ENCODE measurements at places on chromosomes 11 and 22.

GRCh38 chr11:72410956-72411355 is 23.4 kb downstream of the CLPB start:
- DNase-seq, result no peak

DNA sequence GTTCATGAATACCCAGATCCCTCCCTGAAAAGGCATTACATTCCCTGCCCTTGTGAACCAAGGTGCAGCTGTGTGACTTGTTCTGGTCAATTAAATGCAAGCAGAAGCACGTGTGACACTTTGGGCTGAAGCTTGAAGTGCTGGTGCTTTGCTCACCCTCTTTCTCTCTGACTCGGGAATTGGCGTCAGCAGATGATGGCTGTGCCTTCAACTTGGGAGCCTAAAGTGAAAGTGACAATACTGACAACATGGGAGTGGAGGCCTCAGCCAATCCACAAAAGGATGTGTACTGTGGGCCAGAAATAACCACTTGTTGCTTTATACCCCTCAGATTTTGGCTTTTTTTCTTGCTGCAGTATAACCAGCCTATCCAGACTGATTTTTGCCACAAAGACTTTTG is 148.3 kb upstream of the THY1 start:
- DNase-seq, result no peak

DNA sequence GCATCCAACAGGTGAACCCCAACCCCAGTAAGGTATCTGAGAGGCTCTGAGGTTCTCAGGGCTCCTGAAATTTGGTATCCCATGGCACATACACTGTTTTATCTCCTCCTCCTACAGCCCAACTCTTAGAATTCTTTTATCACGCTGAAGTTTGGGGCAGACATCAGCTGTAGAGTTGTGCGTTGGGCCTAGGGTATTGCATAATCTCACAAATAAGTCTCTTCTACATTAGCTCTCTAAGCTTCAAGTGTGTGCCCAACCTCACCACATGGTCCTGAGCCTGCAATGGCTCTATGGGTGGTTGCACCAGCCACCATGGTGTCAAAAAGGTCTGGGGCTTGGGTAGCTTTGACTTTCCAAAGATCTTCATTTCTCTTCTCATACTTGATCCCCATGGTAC is 603.0 kb downstream of the BUD13 start:
- no peak for DNase-seq

GRCh38 chr22:43600265-43600664 is 188.5 kb downstream of the MPPED1 start:
- no peak for DNase-seq

DNA sequence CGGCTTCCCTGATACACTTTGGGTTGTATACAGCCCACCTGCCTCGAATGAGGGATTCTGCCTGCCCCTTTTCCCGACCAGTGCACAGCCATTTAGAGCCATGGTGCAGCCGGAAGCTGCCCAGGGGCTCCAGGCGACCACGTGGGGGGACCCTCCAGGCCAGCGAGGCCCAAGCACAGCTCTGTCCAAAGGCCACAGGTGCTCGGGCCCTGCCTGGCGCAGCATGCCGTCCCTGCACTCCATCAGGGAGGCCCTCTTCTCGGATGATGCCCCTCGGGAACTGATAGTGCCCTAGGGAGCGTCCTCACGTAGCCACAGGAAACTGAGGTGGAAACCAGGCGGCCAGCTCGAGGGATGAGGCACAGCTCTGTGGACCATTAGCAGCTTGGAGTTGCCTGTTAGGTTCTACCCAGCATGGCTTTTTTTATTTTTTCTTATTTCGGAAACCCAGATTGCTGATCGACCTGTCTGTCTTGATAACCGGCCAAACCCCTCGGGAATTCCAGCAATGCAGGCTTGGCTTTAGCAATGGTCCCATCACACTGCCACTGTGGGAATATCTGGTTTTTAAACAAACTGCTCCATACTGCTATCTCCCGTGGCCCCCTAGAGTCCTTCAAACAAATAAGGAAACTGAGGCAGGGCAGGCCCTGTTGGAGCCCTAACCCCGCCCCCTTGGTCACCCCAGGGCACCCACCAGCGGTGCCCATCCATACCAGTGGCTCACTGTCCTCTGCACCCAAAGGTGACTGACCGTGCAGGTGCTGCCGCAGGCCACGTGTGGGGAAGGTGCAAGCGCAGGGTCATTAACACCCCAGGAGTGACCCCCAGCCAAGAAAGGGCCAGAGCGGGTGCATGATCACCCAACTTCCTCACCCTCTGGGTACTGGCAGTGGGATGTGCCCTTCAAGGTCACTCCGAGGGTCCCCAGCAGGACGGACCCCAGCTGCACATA is 8.0 kb downstream of the ANO1 start:
- DNase-seq, result no peak

DNA sequence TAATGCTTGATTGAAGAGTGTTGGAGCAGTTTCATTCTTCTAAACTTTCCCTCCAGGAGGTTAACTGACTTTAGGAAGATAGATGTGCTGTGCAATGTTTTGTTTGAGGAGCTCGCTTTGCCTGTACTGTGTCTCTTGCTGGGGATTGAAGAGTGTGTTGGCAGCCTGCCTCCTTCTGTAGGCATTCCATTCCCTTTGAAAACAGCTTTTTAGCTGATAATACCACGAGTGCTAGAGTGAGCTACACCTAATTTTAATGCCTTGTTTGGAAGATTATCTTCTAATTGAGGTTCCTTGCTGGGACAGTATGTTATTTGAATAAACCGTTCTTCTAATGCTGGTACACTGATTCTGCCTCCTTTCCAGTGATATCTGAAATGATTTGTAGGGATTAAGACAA is 7.2 kb downstream of the DDX10 start:
- no peak for DNase-seq

GRCh38 chr11:2272946-2273280 is 2.5 kb upstream of the ASCL2 start:
- no peak for DNase-seq

- DNase-seq, result no peak
Measured at GRCh38 chr22:35191412-35191811, 65.9 kb upstream of the HMGXB4 start.

DNA sequence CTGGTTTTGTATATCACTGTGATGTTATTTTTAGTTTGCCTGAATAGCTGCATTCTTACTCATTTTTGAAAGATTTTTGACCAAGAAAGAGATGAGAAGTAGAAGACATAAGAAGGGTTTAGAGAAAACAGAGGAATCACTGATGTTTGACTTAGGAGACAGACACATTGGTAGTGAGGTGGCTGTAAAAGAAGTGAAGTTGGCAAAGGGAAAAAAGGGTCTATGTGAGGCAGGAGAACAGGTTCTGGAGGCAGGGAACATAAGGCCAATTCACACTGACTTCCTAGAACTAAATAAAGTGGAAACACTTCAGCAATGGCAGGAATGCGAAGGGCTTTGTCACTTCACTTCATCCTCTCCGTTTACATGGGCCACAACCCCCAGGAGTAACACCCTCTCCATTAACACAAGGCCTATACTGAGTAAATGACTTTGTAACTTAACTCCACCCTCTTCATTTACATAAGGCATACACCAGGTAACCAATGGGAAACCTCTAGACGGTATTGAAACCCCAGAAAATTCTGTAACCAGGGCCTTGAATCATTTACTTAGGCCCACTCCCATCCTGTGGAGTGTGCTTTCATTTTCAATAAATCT is 36.5 kb downstream of the CTSC start:
- DNase-seq, result no peak

GRCh38 chr22:49776891-49777290 is 50.8 kb downstream of the BRD1 start:
- no peak for DNase-seq

GRCh38 chr11:250740-251299 is 14.0 kb downstream of the PSMD13 start:
- DNase-seq, result peak; percentile 6

GRCh38 chr11:95229993-95230809 is 801 bp downstream of the SESN3 start:
- no peak for DNase-seq

GRCh38 chr22:32142600-32142999 is 16.5 kb downstream of the C22orf42 start:
- DNase-seq, result no peak

DNA sequence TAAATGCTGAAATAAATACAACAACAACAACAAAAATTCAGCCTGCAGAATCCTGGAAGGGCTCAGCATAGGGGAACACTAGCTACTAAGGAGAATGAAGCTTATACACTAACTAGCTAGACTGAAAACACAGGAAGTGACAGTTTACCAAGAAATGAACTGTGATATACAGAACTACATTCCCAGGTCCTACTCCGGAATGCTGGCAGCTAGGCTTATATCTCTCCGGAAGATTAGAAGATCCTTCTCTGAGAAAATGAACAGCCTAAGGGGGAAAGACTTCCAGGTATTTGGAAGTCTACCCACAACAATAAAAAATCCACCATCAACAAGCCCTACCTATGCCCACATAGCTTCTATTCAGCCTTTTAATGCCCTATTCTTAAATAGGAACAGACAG is 31.0 kb downstream of the CCDC34 start:
- no peak for DNase-seq

DNA sequence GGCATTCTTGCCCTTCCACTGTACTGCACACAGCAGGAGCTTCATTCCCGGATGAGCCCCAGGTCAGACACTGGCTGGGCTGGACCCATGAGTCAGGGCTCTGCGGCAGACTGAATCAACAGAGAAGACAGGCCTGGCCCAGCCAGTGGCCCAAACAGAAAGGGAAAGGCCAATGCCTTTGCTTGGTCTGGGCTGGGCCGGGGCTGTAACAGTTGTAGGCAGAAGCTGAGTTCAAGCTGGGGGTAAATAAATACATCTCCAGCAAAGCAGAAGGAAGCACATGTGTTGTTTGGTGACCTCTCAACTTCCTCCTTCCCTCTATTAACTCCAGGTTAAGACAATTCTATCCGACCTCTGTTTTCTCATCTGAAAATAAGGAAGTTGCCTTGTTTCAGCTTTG is 1.8 kb upstream of the SMIM35 start:
- no peak for DNase-seq

GRCh38 chr11:78248191-78248590 is 59.5 kb downstream of the USP35 start:
- peak; percentile 60 for DNase-seq

DNA sequence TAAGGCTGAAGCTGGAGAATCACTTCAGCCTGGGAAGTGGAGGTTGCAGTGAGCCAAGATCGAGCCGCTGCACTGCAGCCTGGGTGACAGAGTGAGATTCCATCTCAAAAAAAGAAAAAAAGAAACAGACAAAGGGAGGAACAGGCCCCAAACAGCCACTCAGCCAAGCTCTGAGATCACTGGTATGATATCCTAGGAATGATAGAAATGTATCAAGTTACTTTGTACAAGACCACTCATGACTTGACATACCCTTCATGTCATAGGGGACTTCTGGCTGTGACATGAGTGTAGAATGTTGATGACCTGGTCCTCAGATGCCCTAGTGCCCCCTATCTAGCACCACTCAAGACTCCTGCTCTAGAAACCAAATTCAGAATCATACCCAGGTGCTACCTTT is 216.5 kb downstream of the NAV2 start:
- DNase-seq, result no peak

DNA sequence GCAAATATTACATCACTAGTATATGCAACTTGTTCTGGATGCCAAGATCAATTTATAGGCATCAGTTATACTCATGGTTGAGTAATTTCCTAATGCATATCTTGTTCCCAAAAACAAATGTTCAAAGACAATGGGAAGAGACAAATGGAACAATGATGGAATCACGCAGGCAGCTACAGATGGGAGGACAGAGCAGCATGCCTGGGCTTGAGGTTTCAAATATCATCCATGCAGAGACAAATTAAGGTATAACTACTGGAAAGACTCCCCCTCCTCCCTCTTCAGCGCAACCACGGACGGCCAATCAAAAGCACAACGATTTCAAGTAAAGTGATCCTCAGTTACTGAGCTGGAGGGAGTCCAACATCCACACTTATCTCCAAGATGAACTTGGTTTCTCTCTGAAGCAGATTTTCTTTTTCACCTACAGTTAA is 106.8 kb downstream of the CCDC83 start:
- peak; percentile 44 for DNase-seq

GRCh38 chr22:22882033-22882717 is 5.4 kb upstream of the IGLL5 start:
- no peak for DNase-seq

GRCh38 chr22:49956914-49957825 is 3.4 kb upstream of the PIM3 start:
- no peak for DNase-seq

DNA sequence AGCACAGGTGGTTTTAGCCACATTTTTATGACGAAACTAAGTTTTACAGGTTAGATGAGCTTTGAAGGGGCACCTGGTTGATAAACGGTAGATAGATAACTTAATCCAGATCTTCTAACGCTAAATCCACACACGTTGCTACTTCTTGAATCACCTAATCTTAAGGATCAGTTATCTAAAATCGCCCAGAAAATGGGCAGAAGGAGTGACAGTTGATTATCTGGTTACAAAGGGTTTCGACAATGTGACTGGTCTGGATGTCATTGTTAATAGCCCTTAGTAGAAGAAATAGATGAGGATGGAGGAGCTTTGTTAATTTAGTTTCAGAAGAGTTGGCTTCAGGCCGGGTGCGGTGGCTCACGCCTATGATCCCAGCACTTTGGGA is 43.7 kb downstream of the SCGB1A1 start:
- DNase-seq, result no peak

- no peak for DNase-seq
Measured at GRCh38 chr22:46280999-46281623, 13.3 kb downstream of the TTC38 start.

- no peak for DNase-seq
Measured at GRCh38 chr22:36979016-36979910, 40.0 kb downstream of the TST start.

- DNase-seq, result no peak
Measured at GRCh38 chr11:68454767-68455166, 5.8 kb upstream of the PPP6R3 start.

- no peak for DNase-seq
Measured at GRCh38 chr22:19641983-19642451, 72.3 kb upstream of the SEPTIN5 start.

DNA sequence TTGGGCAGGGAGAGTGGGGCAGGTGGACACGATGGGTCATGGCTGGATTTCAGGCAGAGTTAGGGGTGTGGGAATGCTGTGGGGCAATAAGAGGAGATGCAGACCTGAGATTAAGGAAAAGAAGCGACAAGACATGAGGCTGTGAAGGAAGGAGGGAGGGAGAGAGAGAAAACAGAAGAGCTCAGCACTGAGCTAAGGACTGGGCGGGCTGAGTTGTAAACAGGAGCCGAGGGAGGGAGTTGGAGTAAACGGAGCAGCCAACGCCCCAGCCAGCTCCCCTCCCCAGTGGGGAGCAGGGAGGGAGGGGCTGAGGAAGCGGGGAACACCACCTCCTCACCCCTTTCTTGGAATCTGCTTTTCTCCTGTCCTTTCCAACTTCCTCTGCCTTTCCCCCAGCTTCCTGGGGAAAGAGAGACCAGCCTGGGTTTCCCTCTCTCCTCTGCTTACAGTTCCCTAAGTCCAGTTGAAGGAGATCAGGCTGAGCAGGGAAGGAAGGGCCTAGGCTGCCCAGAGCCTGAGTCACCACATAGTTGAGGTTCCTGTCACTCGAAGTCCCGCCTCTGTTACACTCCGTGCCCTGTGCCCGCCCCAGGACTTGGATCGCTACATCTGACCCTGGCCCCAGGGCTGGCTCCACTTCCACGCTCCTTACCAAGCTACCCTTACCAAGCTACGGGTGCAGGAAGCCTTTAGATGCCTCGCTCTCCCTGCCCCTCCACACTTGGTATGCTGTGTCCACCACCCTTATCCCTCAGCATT is 6.7 kb upstream of the AHNAK start:
- peak; percentile 73 for DNase-seq

Measured in fibroblast of skin of left biceps (primary cell).